Esophagus squamous epithelium (tissue), 5 donors: ENCODE measurements at places on chromosomes 11 and 22.

DNA sequence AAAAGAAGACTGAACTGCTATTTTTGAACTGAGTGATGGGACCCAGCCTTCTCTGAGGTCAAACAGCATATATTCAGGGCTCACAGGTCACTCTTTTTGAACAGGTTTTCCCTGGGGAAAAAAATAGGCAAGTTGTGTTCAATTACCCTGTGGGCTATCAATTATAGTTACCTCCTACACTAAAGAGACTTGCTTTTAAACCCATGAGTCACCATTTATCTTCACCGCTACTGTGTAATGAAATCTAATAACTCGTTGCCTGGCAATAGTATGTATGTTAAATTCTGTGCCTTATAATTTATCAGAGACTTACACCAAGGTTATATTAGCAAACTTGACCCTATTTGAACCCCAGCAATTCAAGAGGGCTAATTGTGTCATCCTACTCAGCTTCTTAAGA, 98.5 kb downstream of the CYP2R1 start:
- DNase-seq = no peak

- DNase-seq = no peak
Observed at GRCh38 chr11:46557684-46558151, 36.1 kb downstream of the AMBRA1 start.

DNA sequence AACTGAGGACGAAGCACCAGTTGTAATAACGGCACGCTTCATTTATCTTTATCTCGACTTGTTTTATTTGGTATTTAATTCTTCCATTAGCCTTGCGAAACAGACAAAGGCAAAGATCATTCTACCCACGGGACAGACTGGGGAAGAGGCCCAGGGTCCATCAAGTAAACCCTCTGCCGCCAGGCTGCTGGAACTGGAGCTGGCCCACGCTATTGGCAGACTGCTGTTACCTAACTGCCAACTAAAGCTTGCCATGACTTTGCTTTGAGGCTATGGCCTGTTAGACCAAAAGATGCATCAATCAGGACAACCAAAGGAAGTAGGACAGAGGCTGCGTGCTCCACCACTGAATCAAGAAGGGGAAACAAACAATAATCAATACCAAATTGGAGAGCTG, 780 bp upstream of the TMEM218 start:
- no peak for DNase-seq

DNA sequence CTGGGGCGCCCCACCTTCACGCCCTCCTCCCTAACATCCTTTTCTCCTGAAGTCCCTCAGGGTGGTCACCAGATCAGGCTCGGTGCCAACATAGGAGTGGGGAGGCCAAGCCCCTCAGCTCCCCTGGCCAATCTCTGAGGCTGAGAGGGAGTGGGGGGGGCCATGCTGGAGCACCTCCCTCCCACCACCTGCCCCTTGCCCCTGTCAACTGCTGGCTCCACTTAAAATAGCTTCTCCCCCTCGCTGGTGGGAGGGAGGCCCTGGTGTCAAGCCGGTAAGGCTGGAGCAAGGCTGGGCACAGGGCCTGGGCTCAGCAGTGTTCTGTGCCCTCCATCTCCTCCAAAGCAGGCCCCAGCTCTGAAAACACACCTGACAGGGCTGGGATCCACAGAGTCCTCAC, 4.9 kb downstream of the PLXNB2 start:
- no peak for DNase-seq

GRCh38 chr11:126476977-126477376, 121.5 kb downstream of the ST3GAL4 start:
- DNase-seq = no peak

GRCh38 chr11:64767344-64768299, 7.8 kb upstream of the PYGM start:
- DNase-seq = no peak

- no peak for DNase-seq
Observed at GRCh38 chr11:129985823-129986222, 16.8 kb downstream of the PRDM10 start.

- no peak for DNase-seq
Observed at GRCh38 chr11:18016789-18017188, 3.9 kb upstream of the SERGEF start.

DNA sequence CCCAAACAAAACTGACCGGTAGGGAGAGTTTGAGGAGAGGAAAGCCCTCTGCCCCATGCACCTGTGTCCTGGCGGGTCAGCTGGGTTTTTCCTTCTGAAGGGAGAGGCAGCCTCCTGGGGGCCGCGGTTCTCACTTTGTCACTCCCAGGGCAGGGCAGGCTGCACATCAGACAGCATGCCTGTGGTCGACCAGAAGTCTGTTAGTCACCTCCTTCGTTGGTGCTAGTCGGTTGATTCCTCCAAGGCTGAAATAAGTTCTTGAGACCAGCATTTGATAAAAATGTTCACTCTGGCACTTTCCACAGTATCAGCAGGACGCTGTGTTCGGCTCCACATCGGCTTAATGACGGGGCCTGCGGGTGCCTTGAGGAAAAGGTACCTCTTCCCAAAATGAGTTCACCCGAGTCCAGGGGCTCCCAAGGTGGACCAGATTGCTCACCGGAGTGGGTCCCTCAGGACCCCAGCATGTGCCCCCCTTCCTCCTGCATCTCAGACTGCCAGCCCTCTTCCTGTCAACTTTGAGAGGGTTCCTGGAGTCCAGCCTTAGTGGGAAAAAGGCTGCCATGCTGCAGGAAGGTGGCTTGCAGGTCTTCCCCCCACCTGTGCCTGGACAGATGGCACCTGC, 373.7 kb upstream of the B3GAT1 start:
- no peak for DNase-seq

- DNase-seq = no peak
Observed at GRCh38 chr11:22221143-22221542, 28.3 kb downstream of the ANO5 start.

GRCh38 chr22:48837341-48837935, 990.2 kb downstream of the BRD1 start:
- no peak for DNase-seq
